ENCODE measurements at places on chromosomes 3 and 15.

- H3K4me3 ChIP-seq = no peak overlapping the region
- DNase-seq = no peak
- H3K27me3 ChIP-seq = peaks cover 21% of the 10 kb centered on the region
- H3K4me1 ChIP-seq = no peaks in the 10 kb centered on the region
- H3K36me3 ChIP-seq = no peaks in the 10 kb centered on the region
Observed at GRCh38 chr15:69661871-69662644, 209.4 kb downstream of the RPLP1 start.

GRCh38 chr3:125624341-125624740, 29.0 kb upstream of the OSBPL11 start:
- DNase-seq = no peak

GRCh38 chr3:55094676-55095075, 166.8 kb upstream of the LRTM1 start:
- no peaks in the 10 kb centered on the region for H3K36me3 ChIP-seq
- no peaks in the 10 kb centered on the region for H3K27me3 ChIP-seq
- DNase-seq = no peak
- H3K27ac ChIP-seq = no peak overlapping the region
- H3K4me1 ChIP-seq = no peaks in the 10 kb centered on the region
- no peak overlapping the region for H3K4me3 ChIP-seq

DNA sequence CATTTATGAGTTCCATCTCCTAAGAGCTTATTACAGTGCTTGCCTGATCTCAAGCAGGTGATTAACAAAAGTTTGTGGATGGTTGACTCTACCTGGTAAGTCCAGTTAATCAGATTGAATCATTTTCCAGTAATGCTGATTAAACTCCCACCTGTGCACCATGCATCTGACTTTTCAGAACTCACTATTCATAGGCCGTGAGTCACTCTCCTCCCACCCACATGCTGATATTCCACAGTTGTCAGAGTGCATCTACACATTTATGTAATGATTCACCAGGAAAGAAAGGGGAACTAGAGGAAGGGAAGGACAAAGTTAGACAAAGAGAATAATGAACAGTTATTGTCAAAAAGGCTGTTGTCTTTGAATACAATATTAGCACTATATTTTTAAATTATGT, 106.2 kb upstream of the UBE3A start:
- peaks cover 24% of the 10 kb centered on the region for H3K4me1 ChIP-seq
- no peak overlapping the region for H3K27ac ChIP-seq
- H3K27me3 ChIP-seq = no peaks in the 10 kb centered on the region

DNA sequence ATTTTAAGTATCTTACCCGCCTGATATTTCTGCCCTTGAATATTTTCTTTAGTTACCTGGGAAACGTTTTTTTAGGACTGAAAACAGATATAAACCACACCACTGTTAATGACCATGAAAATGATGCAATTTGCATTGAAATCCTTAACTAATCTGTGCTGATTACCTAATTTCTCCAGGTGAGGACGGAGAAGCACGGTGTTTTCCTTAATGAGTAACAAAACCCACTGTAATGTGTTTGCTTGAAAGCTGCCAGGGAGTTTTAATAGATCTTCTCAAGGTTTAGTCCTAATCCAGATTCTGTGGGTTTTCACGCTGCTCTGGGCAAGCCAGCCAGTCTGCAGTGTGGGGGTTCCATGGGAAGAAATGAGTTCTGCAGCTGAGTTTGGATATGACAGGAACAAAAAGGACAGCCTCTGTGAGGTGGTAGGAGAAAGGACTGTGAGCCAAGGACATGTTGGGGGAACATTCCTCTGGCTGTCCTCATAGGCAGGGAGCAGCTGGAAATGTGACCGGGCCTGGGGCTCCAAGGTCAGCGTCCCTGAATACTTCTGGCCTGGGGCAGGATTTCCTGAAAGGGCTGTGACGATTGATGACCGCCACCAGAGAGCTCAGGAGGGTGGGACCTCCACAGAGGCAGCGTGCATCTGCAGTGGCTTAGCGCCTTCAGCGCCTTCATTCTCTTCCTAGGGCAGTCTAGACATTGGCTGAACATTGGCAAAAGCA, 18.6 kb downstream of the THSD4 start:
- H3K27ac ChIP-seq = no peak overlapping the region
- H3K4me1 ChIP-seq = peaks cover 33% of the 10 kb centered on the region
- H3K4me3 ChIP-seq = no peak overlapping the region
- no peak for DNase-seq
- H3K36me3 ChIP-seq = no peaks in the 10 kb centered on the region

DNA sequence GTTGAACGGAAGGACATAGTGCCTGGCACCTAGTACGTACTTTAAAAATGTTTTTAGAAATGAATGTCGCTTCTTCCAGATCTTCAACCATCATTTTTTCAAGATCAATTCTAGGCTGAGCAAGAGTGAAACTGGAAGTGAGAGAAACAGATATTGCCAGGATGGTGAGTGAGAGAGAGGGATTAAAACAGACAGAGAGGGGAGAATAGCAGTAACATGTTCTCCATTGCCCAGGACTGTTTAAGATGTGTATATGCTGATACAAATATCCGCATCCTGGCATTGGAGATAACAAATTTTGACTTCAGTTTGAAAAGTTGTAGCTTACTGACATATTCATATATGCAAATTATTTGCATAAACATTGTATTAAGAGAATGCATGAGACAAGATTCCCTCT, 1156.1 kb downstream of the TBL1XR1 start:
- no peaks in the 10 kb centered on the region for H3K27me3 ChIP-seq
- no peaks in the 10 kb centered on the region for H3K36me3 ChIP-seq
- no peak overlapping the region for H3K27ac ChIP-seq
- no peak overlapping the region for H3K4me3 ChIP-seq
- DNase-seq = no peak

GRCh38 chr3:15306979-15307359, 25.4 kb downstream of the SH3BP5 start:
- peaks cover 32% of the 10 kb centered on the region for H3K4me1 ChIP-seq
- no peak overlapping the region for H3K4me3 ChIP-seq
- H3K27me3 ChIP-seq = no peaks in the 10 kb centered on the region
- peaks cover 11% of the 10 kb centered on the region for H3K36me3 ChIP-seq
- DNase-seq = no peak
- no peak overlapping the region for H3K27ac ChIP-seq

- H3K4me3 ChIP-seq = no peak overlapping the region
- DNase-seq = no peak
- H3K27me3 ChIP-seq = peaks cover 33% of the 10 kb centered on the region
- H3K27ac ChIP-seq = no peak overlapping the region
- no peaks in the 10 kb centered on the region for H3K4me1 ChIP-seq
Observed at GRCh38 chr3:44185396-44185915, 56.2 kb upstream of the TOPAZ1 start.

- 0 out of 2 replicates have a peak, but pooled peaks cover 2% of the 10 kb centered on the region for H3K36me3 ChIP-seq
- H3K27me3 ChIP-seq = no peaks in the 10 kb centered on the region
- H3K4me1 ChIP-seq = peaks cover 50% of the 10 kb centered on the region
- H3K27ac ChIP-seq = peak overlapping the region; percentile 84
- H3K4me3 ChIP-seq = 0 out of 2 replicates have a peak overlapping the region, but pooled peaks have one; percentile 17
- peak; percentile 97 for DNase-seq
Observed at GRCh38 chr15:74406992-74407705, 26.6 kb downstream of the SEMA7A start.

DNA sequence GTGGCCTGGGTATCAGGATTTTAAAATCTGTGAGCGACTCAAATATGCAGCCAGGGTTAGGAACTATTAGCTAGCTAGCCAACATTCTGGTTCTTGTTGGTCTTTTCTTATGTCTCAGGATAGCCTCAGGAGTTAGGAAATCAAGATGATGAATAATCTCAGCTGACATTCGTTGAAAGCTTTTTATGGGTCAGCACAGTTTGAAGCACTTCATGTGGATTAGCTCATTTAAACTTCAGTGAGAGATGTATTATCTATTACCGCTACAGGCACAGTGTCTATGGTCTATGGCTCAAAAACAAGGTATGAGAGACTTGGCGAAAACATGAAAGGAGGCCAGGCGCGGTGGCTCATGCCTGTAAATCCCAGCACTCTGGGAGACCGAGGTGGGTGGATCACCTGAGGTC, 187.5 kb upstream of the THRB start:
- peak; percentile 93 for DNase-seq
- peak overlapping the region; percentile 7 for H3K4me3 ChIP-seq
- H3K4me1 ChIP-seq = peaks cover 62% of the 10 kb centered on the region
- no peaks in the 10 kb centered on the region for H3K36me3 ChIP-seq
- peak overlapping the region; percentile 72 for H3K27ac ChIP-seq

- no peak overlapping the region for H3K27ac ChIP-seq
- no peak for DNase-seq
- peaks cover 11% of the 10 kb centered on the region for H3K4me1 ChIP-seq
Observed at GRCh38 chr3:30555968-30556367, 50.4 kb upstream of the TGFBR2 start.

DNA sequence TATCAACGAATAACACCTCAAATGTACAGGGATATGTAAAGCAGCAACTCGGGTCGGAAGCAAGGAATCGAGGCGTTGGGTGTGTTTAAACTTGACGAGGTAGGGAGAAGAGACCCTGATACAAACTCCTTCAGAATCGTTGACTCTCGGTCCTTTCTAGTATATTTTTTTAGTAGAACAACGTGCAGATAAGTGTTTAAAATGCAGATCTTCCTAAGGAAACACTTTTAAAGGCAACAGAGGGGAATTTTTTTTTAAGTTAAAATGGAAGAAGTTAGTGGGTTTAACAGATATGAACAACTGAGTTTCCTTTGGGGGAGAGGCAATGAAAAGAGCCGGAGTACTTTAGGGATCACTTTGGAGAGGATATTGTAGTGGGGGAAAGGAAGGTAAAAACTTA, 1.1 kb upstream of the KPNA4 start:
- no peaks in the 10 kb centered on the region for H3K27me3 ChIP-seq
- peaks cover 36% of the 10 kb centered on the region for H3K4me1 ChIP-seq
- H3K4me3 ChIP-seq = peak overlapping the region; percentile 83
- H3K27ac ChIP-seq = peak overlapping the region; percentile 99
- H3K36me3 ChIP-seq = no peaks in the 10 kb centered on the region

DNA sequence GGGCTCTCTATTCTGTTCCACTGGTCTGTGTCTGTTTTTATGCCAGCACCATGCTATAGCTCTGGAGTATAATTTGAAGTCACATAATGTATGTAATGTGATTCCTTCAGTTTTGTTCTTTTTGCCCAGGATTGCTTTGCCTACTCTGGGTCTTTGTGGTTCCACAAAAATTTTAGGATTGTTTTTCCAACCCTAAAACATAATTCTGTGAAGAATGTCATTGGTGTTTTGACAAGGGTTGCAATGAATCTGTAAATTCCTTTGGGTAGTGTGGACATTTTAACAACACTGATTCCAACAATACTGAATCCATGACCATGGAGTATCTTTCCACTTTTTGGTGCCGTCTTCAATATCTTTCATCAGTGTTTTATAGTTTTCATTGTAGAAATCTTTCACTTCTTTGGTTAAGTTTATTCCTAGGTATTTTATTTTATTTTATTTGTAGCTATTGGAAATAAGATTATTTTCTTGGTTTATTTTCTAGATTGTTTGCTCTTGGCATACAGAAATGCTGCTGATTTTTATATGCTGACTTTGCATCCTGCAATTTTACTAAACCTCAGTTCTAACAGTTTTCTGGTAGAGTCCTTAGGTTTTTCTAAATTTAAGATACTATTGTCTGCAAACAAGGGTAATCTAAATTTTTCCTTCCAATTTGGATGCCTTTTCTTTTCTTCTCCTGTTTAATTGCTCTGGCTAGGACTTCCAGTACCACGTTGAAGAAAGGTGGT, 29.7 kb downstream of the TJP1 start:
- H3K27me3 ChIP-seq = no peaks in the 10 kb centered on the region
- DNase-seq = no peak

- H3K27me3 ChIP-seq = no peaks in the 10 kb centered on the region
- H3K4me1 ChIP-seq = no peaks in the 10 kb centered on the region
- H3K27ac ChIP-seq = no peak overlapping the region
Observed at GRCh38 chr3:127670229-127670559, 2.6 kb upstream of the ABTB1 start.

DNA sequence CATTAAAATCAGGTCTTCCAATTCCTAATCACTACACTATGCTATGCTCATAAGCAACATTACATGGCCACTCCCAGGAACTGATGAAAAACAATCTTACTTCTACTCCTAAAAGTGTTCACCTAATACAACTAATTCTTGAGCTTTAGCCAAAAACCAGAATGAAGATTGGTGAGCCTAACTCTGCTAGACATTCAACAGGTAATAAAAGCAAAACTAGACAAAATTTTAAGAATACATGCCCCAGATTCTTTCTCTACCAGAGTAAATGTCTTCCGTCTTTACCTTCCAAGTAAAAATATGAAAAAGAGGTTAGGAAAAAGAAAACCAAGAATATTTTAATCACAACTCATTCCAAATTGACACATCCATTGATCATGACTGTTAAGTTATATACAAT, 31.3 kb downstream of the ATP13A3 start:
- H3K4me3 ChIP-seq = no peak overlapping the region
- H3K4me1 ChIP-seq = no peaks in the 10 kb centered on the region
- no peak for DNase-seq
- no peaks in the 10 kb centered on the region for H3K27me3 ChIP-seq

DNA sequence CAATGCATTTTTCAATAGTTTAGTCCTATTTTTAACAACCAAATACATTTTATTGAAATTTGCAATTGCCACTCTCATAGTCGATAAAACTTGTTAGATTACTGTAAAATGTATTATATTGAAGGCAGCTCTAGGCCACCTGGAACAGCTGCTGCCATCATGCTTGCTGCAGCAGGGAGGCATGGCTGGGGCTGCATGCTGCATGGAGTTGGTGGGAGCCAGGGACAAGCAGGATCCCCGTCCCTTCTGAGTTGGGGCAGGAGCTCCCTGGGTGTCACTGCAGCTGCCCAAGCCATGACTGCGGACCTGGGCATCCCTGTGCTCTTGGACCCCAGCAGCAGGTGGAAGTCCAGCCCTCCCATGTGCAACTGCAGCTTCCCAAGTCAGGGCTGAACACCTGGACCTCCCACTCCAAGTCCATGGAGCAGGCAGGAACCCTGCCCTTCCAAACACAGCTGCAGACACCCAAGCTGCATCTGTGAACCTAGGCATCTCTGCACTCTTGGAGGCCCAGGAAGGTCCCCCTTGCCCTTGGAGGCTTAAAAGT, 742.0 kb downstream of the ZBBX start:
- H3K36me3 ChIP-seq = no peaks in the 10 kb centered on the region
- no peak overlapping the region for H3K27ac ChIP-seq
- no peak for DNase-seq
- H3K27me3 ChIP-seq = no peaks in the 10 kb centered on the region

DNA sequence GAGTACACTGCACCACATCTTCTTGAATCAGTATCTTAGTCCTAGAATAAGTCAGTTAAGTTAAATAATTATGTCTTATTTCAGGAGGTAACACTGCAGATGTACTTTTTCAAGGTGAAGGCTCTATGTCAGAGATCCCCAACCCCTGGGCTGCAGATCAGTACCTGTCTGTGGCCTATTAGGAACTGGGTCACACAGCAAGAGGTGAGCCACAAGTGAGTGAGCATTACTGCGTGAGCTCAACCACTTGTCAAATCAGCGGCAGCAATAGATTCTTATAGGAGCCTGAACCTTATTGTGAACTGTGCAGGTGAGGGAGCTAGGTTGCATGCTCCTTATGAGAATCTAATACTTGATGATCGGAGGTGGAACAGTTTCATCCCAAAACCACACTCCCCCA, 851.9 kb upstream of the ALCAM start:
- no peaks in the 10 kb centered on the region for H3K27me3 ChIP-seq
- H3K4me1 ChIP-seq = no peaks in the 10 kb centered on the region
- H3K27ac ChIP-seq = no peak overlapping the region
- no peak overlapping the region for H3K4me3 ChIP-seq

- no peaks in the 10 kb centered on the region for H3K27me3 ChIP-seq
- H3K36me3 ChIP-seq = no peaks in the 10 kb centered on the region
- H3K4me3 ChIP-seq = no peak overlapping the region
- no peaks in the 10 kb centered on the region for H3K4me1 ChIP-seq
Observed at GRCh38 chr3:169268286-169268776, 395.2 kb downstream of the MECOM start.

- peaks cover 13% of the 10 kb centered on the region for H3K4me1 ChIP-seq
- H3K27ac ChIP-seq = no peak overlapping the region
- no peaks in the 10 kb centered on the region for H3K27me3 ChIP-seq
- peak overlapping the region; percentile 30 for H3K4me3 ChIP-seq
- DNase-seq = peak; percentile 82
Observed at GRCh38 chr3:55128225-55128823, 200.5 kb upstream of the LRTM1 start.

Data from GM23248 (cell line).